ENCODE measurements at places on chromosomes 5 and 9.

- no peak for DNase-seq
Observed at GRCh38 chr9:110073356-110073905, 134.5 kb downstream of the C9orf152 start.

DNA sequence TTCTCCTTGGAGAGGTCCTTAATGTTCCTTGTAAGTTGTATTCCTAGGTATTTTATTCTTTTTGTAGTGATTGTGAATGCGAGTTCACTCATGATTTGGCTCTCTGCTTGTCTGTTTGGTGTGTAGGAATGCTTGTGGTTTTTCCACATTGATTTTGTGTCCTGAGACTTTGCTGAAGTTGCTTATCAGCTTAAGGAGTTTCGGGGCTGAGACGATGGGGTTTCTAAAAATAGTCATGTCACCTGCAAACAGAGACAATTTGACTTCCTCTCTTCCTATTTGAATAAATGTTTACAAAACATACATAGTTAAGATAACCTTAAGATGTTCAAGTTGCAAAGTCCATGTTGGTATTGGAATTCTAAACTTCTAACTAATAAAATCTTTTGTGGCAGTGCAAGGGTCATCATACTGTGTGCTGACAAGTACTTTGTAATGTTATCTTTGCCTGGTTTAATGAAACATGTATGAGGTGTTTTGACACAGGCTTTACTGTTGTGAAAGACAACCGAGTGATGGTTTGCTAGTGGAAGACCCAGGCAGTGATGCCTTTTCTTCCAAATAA, 286.2 kb downstream of the MRPS30 start:
- no peak for DNase-seq

- no peak for DNase-seq
Observed at GRCh38 chr9:1918622-1919021, 96.5 kb upstream of the SMARCA2 start.

DNA sequence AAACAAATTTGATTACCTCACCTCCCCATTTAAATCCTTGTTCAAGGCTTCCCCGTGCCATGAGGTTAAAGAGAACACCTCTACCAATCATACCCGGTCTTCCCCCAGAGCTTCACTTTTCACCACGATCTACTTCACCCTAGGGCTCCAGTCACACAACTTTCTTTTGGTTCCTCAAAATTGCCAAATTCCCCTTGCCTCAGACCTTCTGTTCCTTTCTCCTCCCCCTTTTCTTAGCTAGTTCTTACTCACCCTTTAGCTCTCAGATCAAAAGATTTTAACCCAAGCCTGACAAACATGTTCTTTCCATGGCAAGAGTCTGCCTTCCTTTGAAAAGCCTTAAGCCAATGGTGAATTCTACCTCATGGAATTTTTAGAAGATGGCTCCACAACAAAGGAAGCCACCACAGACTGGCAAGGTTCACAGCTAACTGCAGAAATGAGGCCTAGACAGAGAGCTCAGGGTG, 56.7 kb downstream of the MAPKAP1 start:
- DNase-seq: no peak

GRCh38 chr9:136584934-136585333, 39.1 kb upstream of the NOTCH1 start:
- no peak for DNase-seq

- DNase-seq: no peak
Observed at GRCh38 chr5:179969110-179969509, 61.4 kb upstream of the TBC1D9B start.

- DNase-seq: no peak
Observed at GRCh38 chr5:14181299-14181968, 38.3 kb downstream of the TRIO start.

GRCh38 chr5:13478831-13479465, 465.5 kb downstream of the DNAH5 start:
- DNase-seq: no peak

DNA sequence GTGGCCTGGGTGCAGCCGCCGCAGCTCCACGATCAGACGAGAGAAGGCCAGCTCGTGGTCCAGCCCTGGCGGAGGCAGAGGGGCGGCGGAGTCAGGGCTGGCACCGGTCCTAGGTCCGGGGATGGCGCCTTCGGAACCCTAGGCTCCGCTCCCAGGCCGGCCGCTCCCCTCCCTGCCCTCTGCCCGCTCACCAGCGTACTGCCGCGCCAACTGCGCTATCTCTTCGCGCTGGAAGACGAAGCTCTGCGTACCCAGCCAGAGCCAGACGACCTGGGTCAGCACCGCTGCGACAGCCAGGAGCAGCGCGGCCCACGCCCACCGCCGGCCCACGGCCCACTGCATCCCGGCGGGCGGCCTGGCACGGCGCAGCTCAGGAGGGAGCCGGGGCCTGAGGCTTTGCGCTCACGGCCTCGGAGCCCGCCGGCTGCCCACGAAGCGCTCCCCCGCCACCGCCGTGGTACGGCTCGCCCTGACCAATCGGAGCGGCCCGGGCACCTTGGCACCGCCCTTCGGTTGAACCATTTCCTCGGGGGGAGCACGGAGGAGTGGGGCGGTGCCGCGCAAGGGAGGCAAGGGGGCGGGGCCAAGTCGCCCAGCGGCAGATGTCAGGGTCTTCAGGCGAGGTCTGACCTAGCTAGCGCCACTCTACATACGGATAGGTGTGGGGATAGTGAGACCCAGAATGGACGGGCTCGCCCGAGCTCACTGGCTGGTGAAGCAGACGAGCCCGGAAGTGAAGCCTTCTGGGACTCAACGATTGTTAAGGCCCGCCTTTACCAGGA, at the start of gene SIGMAR1:
TSS of gene SIGMAR1 (minus strand) at position 432 of the 782 bp plus-strand sequence. CDS start at position 342, 90 bp downstream.
- DNase-seq: peak; percentile 93

DNA sequence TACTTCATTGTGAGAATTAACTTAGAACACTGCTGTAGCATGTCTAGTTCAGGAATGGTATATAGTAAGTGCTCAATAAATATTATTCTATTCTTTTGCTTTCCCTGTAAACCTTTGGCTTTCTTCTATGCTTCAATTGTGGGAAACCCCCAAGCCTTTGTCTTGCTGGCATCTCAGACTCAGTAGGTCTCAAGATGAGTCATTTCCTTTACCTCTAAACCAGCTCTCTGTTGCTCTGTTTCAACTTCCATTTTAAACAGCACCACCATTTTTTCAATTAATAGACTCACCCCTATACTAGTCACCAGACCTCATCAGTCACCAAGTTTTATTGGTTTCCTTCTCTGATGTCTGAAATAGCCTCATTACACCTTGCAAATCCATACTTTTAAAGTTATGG, 43.5 kb downstream of the DMAC1 start:
- DNase-seq: no peak

GRCh38 chr9:17462869-17463464, 115.9 kb upstream of the SH3GL2 start:
- no peak for DNase-seq
